ENCODE measurements at places on chromosomes 3 and 15. TPM values are rescaled to one million over a fixed set of nuclear protein-coding genes. Genes with fewer than 3 reads are reported as not detected.

Gene LTK
- total RNA-seq, result 0.51 TPM

Gene RBMS3
- 3.3 TPM for total RNA-seq

Gene KLHL40
- not detected for total RNA-seq

Gene SLC2A2
- not detected for total RNA-seq

- no peak for DNase-seq
Measured at GRCh38 chr15:66997212-66997611, 68.2 kb upstream of the SMAD3 start.

GRCh38 chr3:62371720-62372591 lies 1.4 kb downstream of the FEZF2 start:
- no peak for DNase-seq

DNA sequence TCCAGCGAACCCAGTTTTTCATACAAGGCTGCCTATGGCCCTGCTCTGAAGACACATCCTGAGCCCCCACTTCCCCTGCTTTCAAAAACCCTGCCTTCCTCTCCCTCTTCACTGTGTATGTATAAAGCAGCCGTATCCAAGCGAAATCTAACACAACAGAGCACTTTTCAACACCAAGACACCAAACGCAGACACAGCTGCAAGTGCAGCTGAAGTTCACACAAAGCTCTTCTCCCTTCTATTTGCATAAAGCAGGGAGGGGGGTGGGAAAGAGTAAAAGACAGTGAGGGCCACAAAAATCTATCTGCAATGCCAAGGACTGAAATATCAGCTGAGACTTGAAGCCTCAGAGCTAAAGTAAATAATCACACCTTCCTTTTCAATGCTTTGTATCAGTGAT lies 35.1 kb upstream of the CSPG5 start:
- no peak for DNase-seq

GRCh38 chr3:178120367-178120766 lies 415.9 kb upstream of the KCNMB2 start:
- no peak for DNase-seq

- DNase-seq, result peak; percentile 43
Measured at GRCh38 chr3:197024881-197025735, 4.5 kb downstream of the MELTF start.

DNA sequence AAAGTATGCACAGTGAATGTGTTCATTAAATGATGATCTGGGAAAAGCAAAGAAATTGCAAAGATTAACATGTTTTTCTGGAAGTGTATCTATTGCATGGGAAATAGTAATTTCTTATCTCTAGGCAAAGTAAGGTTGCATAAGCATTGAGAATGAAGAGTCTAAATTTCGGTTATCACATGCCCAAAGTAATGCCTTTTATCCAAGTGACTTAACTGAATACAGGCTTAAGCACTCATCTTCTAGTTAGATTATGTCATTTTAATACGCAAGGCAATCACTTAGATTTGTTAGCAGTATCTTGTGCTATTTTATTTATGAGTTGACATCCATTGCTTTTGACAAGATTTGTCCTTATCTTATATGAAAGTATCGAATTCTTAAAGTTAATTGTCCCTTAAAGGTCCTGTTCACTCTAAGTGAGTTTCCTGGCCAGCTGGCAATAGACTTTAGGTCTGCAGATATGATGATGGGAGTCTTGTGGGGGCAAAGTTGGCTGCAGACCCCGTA lies 100.5 kb downstream of the NAALADL2 start:
- DNase-seq, result no peak

DNA sequence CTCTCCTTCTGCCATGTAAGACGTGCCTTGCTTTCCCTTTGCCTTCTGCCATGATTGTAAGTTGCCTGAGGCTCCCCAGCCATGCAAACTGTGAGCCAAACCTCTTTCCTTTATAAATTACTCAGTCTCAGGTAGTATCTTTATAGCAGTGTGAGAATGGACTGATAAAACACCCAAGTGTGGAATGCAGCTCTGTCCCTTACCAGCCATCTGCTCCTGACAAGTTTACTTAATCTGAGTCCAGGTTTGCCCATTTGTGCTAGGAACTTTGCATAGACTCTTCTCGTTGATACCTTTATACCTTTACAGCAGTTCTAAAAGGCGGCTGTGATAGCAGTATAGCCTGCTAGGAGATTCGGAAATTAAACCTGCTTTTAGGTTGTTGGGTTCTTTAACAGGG lies 48.1 kb downstream of the SLC25A26 start:
- DNase-seq, result no peak

GRCh38 chr3:42658771-42659390 lies 5.4 kb downstream of the ZBTB47 start:
- no peak for DNase-seq
